ENCODE measurements at places on chromosomes 4 and X.

DNA sequence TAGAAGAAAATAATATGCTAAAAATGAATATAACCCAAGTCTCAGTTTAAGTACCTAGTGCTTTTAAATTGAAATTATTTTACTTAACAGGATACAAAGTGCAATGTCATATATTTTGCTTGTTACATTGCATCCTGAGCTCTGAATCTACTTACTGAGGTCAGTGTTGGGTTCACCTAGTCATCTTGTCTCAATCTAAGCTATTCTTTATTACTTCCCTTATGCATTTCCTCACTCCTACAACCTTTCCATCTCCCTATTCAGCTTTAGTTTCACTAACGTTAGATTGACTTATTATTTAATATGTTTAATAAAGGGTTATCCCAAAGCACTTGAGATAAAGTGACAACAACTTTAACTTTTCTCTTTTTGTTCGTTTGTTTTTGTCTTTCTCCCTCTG is 483.7 kb downstream of the FSTL5 start:
- DNase-seq, result no peak

- peak; percentile 33 for DNase-seq
These were observed 6.4 kb downstream of the ELK1 start for GRCh38 chrX:47643926-47644325.

- no peak for DNase-seq
These were observed 23.8 kb downstream of the SSX1 start for GRCh38 chrX:48278958-48279357.

DNA sequence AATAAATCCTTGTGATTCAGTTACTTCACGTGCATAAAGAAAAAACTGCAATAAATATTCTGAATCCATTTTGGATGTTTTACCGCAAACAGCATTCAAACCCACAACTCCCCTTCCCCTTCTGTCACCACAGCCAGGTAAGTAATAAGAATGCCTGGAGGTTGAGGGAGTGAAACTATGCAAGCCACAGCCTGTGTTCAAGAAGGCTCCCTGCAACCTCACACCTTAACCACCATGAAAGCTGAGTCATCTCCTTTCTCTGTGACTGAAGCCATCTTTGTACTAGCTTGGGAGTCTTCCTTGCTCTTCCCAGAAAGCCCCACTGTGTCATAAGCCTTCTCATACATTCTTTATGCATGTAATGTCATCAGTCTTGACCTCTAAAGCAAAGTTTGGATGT is 297.0 kb upstream of the PUDP start:
- no peak for DNase-seq

GRCh38 chr4:37946503-37947179 is 13.6 kb upstream of the PTTG2 start:
- DNase-seq, result peak; percentile 76

- peak; percentile 36 for DNase-seq
These were observed 77.4 kb downstream of the HPRT1 start for GRCh38 chrX:134537179-134537955.

DNA sequence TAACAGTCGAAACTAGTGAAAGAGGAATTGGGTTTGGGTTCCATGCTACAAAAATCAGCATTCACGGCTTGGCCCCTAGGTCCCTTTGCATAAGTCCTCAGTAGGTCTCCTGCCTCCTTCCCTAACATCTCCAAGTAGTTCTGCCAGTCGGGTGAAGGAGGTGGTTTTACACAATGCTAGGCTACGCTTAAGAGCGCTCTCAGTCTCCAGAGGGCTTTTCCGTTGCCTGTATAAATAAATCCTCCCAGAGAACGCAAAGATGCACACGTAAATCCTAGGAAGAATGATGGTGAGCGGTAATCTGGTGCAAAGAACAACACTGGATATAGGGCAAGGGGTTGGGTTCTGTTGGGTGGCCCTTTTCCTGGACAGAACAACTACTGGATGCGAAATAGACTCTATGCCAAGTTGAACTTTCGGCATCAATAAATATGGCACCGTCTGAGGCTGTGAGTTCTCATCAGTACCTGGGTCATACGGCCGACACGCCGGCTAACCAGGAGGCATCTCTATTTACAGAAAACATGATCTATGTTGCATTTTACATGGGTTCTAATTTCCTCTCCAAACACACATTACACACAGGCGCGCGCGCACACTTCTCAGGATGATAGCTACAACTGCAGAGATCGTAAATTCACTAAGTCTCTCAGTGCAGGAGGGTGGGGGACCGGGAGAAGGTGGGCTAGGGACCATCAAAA is 1.3 kb downstream of the CAMK2D start:
- peak; percentile 32 for DNase-seq

GRCh38 chr4:37890801-37891259 is at the start of gene TBC1D1:
Gene TBC1D1 (plus strand): TSS chr4:37891084. CDS start chr4:37902096, 11,012 bp downstream.
- DNase-seq, result peak; percentile 87

- peak; percentile 73 for DNase-seq
These were observed 46.9 kb upstream of the NFKB1 start for GRCh38 chr4:102454268-102454667.

DNA sequence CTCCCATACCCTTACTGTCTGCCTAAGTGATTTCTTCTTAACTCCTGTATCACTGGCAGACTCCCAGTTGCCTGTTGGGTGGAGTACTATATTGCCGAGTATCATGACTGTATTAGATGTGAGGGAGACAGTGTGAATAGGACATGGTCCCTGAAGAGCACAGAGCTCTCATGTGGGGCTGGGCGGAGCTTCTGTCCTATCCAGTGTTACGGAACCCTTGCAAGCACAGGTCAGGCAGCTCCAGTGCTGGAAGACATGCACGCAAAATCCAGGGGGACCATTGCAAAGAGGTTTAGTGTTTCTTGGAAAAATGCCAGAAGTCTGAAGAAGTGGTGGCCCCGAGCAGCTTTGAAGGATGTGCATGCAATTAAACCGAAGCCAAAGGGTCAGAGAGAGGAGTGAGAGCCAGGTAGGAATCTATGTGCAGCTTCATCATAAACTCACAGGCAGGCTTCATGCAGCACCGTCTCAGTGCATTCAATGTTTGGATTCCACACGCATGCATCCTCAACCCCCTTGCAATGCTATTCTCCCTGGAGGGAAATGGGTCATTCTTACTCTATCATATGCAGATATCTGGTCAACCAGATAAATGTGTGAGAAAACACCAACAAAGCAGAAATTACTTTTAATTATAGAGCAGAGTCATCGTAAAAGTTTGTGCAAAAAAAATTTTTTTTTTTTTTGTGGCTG is 49.7 kb upstream of the DHRSX start:
- DNase-seq, result no peak

- no peak for DNase-seq
These were observed 93.2 kb downstream of the FAM13A start for GRCh38 chr4:88963817-88964216.

GRCh38 chrX:116031331-116031730 is 139.2 kb upstream of the AGTR2 start:
- no peak for DNase-seq

DNA sequence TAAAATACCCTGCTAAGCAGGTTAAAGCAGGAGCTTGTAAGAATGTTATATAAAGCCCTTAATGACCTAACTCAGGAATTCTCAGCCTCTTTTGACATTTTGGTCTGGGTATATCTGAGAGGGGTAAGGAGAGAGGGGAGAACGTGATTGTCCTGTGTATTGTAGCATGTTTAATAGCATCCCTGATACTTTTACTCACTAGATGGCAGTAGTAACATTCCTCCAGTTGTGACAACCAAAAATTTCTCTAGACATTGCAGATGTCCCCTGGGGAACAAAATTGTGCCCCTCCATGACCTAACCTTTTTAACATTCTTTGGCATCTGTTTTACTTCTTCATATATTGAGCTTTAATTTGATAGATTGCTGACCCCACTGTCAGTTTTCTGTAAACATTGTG is 17.9 kb downstream of the SMARCA5 start:
- no peak for DNase-seq

- DNase-seq, result peak; percentile 94
These were observed at the start of gene N4BP2 for GRCh38 chr4:40056716-40057585. Gene N4BP2 (plus strand): TSS chr4:40056850. CDS start chr4:40097341, 40,491 bp downstream.

GRCh38 chr4:77493829-77494551 is 111.6 kb upstream of the CXCL13 start:
- peak; percentile 18 for DNase-seq

DNA sequence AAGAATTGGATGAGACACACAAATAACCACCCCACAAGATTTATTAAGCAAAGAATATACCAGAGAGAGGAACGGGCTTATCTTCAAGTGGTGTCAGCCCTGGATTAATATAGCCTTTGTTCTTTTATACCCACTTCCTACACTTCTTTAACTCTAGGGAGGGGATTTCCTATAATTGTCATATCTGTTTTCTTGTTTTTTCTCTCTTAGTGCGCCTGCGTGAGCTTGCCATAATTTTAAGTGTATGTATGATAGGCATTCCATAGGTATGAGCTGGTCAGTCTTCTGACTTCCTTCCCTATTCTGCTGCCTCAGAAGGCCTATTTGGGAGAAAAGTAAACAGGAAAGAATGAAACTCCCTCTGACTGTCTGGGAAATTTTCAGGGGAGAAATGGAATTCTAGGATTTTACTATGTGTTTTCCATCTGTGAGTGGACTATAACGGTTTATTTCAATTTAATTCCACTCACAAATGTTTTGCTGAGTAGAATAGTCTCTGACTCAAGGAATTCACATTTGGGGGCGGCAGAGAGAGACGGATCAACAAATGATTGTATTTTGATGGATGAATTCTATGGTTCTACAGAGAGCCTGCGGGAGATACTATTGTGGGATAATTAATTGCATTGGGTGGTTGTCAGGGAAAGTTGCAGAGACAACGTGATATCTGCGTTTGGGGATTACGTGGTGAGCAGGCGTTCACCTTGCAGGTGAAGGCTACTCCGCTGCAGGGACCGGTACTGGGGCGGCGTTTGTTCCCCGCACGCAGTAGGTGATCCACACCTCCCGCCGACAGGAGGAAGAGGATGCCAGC is 626 bp upstream of the CEP135 start:
- DNase-seq, result peak; percentile 91

- DNase-seq, result no peak
These were observed 96.1 kb upstream of the FAM9B start for GRCh38 chrX:9130031-9130430.

DNA sequence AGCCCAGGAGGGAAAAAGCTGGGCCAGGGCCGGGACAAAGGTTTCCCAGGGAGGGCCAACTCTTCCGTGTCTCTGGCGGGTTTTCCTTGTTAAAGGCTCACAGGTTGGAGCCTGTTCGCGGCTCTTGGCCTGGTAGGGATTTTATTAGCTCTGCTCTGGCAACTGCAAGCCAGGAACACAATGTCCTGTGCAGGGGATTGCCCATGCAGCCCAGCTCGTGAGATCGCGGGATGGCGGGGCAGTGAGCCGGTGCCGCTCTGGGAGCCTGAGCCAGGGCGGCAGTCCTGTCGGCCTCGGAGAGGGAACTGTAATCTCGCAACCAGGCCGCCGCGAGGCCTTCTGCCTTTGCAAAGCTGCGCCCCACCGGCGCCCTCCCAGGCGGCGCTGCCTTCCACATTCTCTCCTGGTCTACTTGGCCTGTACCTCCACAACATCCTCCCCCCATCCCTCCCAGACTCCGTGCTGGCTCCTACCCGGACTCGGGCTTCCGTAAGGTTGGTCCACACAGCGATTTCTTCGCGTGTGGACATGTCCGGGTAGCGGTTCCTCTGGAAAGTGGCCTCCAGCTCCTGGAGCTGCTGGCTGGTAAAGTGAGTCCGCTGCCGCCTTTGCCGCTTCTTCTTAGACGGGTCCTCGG is 2.1 kb downstream of the PITX2 start:
- no peak for DNase-seq

GRCh38 chr4:154911097-154911496 is 130.0 kb downstream of the RBM46 start:
- no peak for DNase-seq

GRCh38 chr4:100422894-100423293 is 94.9 kb downstream of the EMCN start:
- DNase-seq, result no peak

- no peak for DNase-seq
These were observed 150.1 kb downstream of the PJA1 start for GRCh38 chrX:69015156-69015555.

- DNase-seq, result no peak
These were observed 618.2 kb upstream of the PCDH10 start for GRCh38 chr4:132530861-132531260.

DNA sequence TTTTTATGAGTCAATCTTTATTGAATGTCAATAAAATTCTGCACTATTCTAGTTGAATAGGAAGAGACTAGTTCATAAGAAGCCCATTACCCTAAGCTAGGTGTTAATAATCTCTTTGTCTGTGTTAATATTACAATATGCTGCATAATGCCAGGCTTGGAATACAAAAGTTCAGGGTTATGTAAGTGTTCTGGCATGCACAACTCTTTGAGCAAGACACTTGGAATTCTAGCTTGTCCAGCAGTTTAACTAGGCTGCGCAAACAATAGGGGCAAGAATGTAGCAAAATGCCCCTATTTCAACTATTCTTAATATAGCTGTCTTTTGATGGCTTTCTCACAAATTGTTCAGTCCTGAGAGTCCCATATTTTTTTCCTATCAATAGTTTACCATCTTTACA is 31.3 kb upstream of the ETNPPL start:
- no peak for DNase-seq

DNA sequence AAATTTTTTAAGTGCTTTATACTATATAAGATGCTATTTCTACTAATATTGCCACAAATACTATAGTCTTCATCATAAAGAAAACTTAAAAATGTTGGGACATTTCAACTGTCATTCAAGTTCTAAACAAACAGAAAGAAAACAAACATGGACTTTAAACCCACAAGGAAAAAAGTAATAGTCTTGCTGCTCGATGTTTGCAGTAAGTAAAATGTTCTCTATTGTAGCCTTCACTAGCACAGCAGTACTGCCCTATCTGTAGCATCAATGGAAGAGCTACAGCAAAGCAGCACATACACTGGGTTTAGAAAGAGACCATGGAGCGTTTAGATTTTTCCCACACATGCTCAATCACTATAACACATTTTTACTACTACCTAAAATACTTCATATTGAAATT is 146.8 kb downstream of the KLHL13 start:
- DNase-seq, result no peak

- DNase-seq, result no peak
These were observed 73.8 kb upstream of the PACRGL start for GRCh38 chr4:20626326-20627005.

DNA sequence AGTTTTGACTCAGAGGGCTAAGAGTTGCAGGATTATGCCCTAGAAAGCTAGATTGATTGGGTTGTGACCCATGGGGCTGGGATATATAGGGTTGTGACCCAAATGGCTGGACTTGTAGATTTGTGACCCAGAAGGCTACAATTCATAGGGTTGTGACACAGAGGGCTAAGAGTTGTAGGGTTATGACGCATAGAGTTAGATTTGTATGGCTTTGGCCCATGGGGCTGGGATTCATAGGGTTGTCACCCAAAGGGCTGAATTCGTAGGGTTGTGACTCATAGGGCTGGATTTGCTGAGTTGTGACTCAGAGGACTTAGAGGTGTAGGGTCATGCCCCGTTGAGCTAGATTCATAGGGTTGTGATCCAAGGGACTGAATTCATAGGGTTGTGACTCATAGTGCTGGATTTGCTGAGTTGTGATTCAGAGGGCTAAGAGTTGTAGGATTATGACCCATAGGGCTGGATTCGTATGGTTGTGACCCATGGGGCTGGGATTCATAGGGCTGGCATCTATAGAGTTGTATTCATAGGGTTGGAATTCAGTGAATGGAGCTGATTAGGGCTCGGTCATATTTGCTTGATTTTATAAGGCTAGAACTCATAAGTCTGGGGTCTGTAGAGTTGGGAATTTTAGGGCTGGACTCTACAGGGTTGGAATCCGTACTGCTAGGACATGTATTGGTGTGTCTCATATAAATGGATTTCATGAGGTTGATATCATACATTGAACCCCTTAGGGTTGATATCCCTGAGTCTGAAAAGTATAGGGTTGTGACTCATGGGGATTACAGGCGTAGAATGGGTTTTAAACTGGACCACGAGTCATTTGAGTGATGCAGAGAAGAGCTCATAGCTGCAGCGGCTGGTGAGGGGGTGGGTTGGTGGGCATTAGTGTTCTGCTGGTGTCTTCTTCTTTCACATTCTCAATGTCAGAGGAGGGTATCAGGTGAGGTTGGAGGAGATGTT is 125.7 kb downstream of the CRLF2 start:
- peak; percentile 63 for DNase-seq

All from suppressor macrophage treated with lipopolysaccharide for 1 hour (primary cell).